SJSA1 (cell line): ENCODE measurements at places on chromosomes 12 and 14. TPM values are rescaled to one million over a fixed set of nuclear protein-coding genes. Genes with fewer than 3 reads are reported as not detected.

DNA sequence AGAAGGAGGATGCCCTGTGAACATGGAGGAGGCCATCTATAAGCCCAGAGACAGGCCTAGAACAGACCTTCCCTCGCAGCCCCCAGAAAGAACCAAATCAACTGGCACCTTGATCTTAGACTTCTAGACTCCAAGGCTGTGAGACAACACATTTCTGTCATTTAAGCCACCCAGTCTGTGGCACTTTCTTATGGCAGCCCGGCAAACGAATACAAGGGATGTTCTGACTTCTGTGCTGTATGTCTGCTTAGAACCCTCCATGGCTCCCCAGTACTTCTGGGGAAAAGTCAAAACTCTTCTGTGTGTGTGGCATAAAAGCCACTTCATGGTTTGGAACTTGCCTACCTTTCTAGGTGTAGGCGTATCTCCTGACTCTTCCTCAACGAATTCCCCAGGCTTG is 42.9 kb downstream of the RBM19 start:
- peak; percentile 81 for DNase-seq

DNA sequence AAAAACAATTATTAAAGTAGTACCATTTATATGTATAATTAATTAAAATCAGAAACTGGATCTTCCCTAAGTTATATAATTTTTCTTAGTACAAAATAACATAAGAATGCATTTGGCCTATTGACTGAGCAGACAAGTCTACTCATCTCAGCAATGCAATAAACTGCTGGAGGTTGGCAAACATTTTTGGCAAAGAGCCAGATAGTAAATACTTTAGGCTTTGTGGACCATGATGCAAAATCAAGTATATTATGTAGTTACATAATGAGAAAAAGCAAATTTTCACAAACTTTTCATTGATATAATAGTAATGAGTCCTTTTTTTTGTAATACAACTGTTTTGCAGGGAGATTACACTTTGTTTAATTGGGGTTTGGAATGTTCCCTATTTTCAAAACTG is 30.9 kb downstream of the ERGIC2 start:
- DNase-seq: no peak

The CKAP4 gene
- 154 and 162 TPM in 2 replicates for total RNA-seq

GRCh38 chr12:110850762-110851161 is 4.0 kb downstream of the CCDC63 start:
- DNase-seq: no peak

GRCh38 chr12:402029-402389 is 565 bp downstream of the CCDC77 start:
- peak; percentile 42 for DNase-seq

The POTEM gene
- not detected in 2 replicates for total RNA-seq

The HOXC12 gene
- total RNA-seq: 8.6 and 11.0 TPM in 2 replicates

GRCh38 chr12:96177013-96177412 is 17.2 kb upstream of the ELK3 start:
- no peak for DNase-seq
